ENCODE measurements at places on chromosomes 5 and 9.

DNA sequence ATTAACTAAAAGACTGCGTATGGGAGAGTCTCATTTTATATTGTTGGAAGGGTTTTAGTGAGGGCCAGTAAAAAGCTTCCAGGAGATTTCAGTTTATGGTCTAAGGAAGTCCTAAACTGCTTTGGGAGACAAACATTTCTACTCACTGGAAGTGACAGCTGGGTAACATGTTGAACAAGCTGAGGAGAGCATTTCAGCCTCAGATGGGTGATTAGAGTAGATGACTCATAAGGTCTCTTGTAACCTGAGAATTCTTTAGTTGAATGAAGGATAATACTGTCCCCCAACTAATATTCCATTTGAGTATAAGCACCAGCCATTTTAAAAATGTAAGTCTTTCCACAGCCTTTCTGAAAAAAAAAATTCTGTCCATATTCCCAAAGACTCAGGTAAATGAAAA is 218.0 kb upstream of the C9orf72 start:
- DNase-seq = no peak

DNA sequence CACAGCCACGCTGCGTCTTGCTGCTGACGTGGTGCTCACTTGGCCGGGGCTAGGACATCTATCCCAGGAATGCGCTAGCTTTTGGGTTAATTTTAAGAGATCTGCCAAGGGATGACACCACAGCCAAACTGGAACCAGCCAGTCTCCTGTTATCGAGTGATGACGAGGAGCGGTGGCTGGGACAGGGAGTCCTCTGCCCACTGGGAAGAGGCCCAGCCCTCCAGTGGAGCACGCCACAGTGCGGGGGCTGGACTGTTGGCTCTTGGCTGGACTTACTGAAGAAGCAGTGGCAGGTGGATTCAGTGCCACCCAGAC is 55.1 kb upstream of the PHYKPL start:
- DNase-seq = peak; percentile 69

GRCh38 chr9:84054341-84055010 is 73.9 kb downstream of the RMI1 start:
- DNase-seq = no peak

GRCh38 chr9:126636983-126637798 is 23.5 kb downstream of the LMX1B start:
- DNase-seq = no peak

- DNase-seq = no peak
Measured at GRCh38 chr9:87255431-87256155, 242.1 kb upstream of the DAPK1 start.
